Natural killer cell treated with Interleukin-12 subunit alpha and Interleukin-12 subunit beta and Interleukin-15 and Interleukin-18, amount 100 ng/mL, for 72 hours (primary cell): ENCODE measurements at places on chromosomes 11 and 22.

GRCh38 chr22:30486661-30487115 lies 14.9 kb upstream of the SEC14L3 start:
- no peak for DNase-seq

DNA sequence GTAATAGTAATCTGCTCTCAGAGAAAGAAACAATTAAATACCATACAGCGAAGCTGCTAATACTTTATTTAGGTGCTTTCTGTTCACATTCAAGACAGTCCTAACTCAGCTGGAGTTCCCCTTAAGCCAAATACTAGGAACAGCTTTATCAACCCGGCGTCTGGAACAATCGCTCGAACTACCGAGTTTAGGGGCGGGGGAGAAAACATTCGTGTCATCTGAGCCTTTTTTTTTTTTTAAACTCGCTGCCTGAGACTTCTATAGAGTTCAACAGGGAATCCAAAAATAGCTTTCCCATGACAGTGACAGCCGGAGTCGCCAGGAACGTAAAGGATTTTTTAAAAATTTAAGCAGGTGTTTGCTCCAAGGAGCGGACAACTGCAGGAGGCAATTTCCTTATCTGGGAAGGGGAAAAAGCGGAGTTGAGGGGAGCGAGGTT lies 852 bp downstream of the TRAF6 start:
- no peak for DNase-seq

DNA sequence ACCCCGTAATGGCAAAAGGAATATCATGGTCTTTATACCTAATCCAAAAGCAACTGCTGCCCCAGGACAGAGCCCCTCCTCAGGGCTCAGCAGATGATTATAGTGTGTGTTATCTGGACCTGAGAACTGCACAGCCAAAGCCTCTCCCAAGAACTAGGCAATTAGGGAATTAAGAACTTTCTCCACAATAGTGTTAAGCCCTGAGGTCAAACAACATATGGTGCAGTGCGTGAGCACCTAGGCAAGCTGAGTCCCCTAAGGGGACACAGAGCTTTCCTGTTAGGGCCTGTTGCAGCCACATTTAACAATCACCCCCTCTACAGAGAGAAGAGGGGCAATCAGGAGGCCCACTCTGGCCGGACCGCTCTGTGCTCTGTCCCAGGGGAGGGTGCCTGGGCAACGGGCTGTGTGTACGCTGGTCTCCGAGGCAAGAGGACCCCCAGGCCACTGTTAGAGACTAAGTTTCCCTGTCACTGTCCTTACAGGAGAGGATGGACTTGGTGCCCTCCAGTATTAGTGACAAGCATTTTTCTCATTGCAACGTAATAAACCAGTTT lies 1.4 kb upstream of the KCNJ5 start:
- no peak for DNase-seq

GRCh38 chr11:131302836-131303235 lies 67.6 kb upstream of the NTM start:
- no peak for DNase-seq

DNA sequence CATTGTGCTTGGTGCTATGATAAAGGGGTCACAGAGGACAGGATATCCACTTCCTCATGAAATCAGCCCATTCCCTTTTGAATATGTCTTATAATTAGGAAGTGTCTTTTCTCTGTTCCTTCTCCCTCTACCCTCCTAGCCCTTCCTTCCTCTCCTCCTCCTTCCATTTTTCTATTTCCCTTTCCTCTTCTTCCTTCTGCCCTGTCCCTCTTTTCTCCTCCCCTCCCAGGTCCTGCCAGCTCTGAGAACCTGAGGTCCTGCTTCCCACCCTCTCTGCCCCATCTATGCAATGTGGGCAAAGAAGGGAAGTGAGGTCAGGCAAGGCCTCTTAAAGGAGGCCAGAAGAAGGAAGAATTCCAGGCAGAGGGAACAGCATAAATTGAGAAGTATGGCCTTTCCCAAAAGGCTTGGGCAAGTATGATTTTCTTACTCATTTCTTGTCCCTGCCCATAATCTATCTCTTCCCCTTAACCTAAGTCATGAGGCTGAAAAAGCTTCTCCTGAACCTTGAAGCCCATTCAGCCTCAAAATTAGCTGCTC lies 7.7 kb upstream of the UBASH3B start:
- DNase-seq = no peak

DNA sequence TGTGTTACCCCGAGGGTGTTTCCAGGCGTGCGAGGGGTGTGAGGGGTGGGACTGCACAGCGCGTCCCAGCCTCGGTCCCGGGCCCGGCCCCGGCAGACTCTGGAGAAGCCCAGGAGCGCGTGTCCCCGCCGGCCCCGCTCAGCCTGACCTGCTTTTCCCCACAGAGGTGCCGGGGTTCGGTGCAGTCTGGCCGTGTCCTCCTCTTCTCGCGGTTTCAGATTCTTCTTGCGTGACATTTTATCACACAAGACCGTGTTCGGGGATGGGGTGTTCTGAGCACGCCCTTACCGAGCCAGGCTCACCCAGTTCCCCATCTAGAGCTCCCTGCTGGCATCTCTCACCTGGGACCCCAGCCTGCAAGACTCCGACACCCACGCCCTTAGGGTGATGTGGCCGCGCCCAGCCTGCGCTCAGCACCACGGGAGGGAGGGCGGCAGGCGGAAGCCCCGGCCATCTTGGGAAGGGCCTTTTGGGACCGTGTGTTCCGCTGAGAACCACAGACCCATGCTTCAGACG lies 775.6 kb downstream of the BRD1 start:
- peak; percentile 70 for DNase-seq

DNA sequence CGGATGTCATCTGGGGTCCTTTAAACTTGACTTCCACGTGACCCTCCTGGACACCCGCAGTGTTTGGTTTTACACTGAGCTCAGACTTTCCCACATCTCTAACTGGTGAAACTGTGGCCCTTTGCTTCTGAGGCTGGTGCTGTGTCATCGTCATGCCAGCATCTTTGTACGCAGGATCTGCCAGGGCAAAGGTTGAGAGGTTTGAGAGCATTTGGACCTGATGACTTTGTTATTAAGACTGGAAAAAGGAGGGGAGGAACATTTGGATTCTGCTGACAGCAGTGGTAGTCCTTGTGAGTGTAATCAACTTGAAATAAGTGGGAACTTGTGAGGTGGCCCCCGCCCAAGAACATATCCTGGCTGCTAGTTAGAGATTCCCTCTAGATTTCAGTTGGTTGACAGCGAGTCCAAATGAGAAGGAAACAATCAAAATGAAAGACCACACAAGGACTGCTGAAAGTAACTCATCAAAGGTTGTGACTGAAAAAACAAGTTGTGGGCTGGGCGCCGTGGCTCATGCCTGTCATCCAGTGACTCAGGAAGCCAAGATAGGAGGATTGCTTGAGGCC lies 102.5 kb downstream of the KIAA1671 start:
- DNase-seq = peak; percentile 75

DNA sequence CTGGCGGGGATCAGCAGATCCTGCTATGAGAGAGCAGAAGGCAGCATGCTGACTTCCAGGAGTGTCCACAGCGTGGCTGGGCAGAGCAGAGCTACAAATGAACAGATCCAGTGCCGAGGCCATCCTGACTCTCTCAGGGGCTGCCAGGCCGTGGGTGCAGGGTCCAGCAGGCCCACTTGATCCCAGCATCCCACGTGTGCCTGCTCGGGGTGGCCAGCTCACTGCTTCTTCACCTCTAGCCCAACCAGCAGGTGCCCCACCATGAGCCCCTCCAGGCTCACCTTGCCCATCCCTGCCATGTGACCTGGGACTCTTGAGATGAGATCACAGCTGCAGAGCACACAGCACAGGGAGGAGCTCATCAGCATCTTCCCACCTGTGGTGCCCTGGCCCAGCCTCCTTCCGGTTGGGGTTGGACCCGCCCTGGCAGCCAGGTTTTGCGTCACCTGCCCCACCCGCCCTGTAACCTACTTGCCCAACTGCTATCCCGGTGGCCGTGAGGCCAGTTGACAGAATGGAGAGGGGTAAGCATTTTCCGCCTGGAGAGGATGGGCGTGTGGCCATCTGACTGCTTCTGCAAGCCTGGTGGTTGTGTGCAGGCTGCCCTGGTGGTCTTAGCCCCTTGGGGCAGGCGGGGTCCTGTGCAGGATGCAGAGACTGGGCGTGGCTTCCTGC lies 11.0 kb downstream of the TANGO2 start:
- no peak for DNase-seq

DNA sequence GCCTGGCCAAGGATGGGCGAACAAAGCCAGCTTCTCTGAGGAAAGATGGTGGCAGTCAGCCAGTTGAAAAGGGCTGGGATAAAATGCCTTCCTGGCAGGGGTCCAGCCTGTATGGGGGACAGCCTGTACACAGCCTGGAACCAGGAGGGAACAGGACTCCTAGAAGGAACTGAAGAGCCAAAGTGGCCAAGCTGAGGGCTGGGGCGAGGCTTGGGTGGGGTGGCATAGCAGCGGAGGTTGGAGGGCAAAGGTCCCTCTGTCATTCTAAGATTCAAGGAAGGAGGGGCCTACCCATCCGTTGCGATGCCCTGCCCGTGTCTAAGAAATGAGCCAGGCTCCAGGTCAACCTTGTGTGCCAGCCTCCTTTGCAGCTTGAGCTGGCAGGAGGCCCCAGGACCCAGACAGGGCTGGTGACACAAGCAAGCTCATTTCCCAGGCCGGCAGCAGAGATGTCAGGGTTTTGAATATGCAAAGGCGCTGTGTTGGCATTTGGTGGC lies 22.6 kb downstream of the FADD start:
- DNase-seq = no peak

DNA sequence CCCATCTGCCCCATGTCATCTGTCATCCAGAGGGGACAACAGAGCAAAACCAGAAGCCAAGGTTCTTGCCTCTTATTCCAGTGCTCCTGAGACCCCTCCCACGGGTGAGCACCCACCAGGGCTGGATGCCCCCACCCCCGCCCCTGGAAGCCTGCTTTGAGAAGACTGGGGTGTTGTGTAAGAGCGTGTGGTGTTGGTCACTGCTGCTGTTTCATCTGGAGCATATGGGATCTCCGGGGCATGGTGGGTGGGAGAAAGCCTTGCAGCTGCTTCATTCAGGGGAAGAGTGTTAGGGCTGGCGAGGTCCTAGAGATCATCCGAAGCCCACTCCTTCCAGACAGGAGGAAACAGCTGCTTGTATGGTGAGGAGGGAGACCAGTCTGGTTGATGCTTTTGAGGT lies 54.1 kb downstream of the CHRDL2 start:
- DNase-seq = no peak

- DNase-seq = no peak
These were observed 897 bp downstream of the MAP6 start for GRCh38 chr11:75667831-75668450.

DNA sequence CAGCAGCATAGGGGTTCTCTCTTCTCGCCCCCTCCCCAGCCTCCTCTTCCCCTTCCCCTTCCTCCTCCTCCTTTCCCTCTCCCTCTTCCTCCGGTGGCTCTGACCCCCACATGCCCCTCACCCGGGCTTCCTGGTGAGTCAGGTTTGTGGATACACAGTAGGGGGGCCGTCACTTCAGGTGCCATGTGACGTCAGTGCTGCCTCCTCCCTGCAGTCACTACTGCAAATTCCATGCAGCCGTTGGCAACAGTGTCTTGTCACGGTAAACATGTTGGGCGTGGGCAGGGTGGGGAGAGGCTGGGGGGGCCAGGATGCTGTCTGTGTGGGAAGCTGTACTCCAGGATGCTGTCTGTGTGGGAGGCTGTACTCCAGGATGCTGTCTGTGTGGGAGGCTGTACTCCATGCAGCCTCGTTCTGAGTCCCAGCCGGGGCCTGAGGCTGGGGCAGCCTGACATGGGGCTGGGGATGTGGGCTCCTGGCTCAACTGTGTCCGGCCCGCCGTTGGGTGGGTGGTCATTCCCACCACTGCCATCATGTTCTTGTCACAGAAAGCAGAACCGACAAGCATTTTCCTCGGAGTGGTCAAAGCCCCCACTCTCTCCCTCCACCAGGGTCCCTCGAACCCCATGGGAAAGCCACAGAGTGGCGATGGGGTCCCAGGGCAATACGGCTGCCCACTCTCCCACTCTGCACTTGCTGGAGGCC lies 2.4 kb upstream of the MUC2 start:
- DNase-seq = no peak

- no peak for DNase-seq
These were observed 17.1 kb upstream of the OR52M1 start for GRCh38 chr11:4527926-4528325.

- DNase-seq = no peak
These were observed 47.5 kb downstream of the NOX4 start for GRCh38 chr11:89443361-89444322.

DNA sequence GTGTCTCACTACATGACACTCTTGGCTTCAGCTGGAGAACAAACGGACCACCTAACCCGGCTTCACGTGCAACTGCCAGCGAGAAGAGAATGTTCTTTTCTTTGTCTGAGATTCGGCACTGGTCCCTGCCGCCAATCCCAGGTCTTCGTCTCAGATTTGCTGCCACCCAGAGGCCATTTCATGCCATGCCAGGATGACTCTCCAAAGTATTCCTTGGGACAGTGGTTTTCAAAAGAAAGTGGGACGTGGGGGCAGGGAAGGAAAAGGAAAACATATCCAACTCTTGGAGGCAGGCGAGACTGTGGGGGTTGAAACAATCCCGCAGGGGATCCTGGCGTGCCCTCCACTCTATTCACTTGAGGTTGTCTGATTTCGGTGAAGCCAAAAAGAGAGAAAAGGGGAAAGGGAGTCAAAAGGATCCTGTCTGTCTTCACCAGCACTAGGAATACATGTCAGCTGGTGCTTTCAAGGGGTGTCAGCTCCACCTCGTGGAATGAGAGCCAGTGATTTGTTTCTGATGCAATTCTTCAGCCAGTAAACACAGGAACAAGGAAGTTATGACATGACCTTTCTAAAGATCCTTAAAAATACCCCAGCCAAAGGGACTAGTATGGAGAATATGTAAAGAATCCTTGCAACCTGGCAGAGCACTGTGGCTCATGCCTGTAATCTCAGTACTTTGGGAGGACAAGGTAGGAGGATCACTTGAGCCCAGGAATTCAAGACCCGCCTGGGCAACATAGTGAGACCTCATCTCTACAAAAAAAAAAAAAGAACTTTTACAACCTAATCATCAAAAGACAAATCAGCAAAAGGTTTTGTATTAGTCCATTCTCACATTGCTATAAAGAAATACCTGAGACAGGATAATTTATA lies 41.0 kb upstream of the APLNR start:
- no peak for DNase-seq

GRCh38 chr22:29214232-29214631 lies 8.5 kb downstream of the EMID1 start:
- DNase-seq = no peak

DNA sequence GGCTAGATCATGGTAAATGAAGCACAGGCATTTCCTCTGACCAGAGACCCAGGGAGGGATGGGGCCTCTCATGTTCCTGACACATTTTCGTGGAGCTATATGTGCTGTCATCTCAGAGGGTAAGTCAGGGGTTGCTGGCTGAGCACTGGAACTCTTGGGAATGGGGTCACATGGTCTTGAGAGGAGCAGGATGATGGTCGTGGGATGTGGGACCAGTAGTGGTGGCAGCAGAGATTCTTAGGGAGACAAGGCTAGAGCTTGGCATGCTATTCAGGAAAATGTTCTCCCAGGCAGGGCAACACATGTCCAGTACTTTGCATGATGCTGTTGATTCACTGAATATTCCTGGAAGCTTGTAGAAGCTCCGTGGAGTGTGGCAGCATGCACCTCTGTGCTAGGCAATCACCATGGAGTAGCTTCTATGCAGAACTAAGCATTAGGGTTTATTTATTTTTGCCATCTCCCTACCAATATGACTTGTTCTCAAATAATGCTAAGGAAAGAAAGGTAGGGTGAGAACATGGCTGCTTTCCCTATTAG lies 31.4 kb upstream of the TTC12 start:
- DNase-seq = no peak
